ENCODE measurements at places on chromosomes 5 and 9.

DNA sequence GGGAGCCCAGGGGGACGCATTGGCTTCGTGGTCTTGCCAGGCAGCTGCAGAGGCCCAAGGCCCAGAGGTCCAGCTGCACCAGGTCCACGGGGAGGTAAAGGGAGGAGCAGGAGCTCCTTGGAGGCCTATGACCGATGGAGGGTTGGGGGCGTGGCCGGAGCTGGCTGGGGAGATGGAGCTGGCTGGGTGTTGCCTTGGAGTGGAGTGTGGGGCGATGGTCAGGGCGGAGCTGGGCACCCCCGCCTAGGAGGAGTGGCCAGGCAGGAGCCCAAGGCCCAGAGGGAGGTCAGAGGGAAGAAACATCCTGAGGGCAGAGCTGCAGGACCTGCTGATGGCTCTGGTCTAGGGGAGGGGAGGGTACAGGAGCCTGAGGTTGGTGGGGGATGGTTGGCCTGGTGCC lies 44.6 kb downstream of the KCNT1 start:
- DNase-seq, result no peak

DNA sequence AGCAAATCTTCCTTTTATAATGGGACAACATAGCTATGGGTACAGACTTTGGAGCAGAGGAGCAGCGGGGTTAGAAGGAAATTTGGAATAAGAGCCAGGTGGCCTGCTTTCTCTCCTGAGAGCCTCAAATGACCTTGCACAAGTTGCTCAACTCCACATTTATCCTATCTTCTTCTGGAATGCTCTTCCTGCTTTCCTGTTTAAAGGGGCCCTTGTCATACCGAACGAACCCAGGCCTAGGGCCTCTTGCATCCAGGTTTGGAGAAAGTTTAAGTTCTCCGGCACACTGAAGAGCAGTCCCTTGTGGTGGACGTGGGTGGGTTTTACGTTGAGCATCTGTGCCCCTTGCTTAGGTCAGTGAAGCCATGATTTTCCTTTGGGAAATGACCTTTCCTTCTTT lies 197.9 kb upstream of the NR3C1 start:
- DNase-seq, result no peak

GRCh38 chr5:22850981-22851380 lies 2.2 kb downstream of the CDH12 start:
- no peak for DNase-seq

DNA sequence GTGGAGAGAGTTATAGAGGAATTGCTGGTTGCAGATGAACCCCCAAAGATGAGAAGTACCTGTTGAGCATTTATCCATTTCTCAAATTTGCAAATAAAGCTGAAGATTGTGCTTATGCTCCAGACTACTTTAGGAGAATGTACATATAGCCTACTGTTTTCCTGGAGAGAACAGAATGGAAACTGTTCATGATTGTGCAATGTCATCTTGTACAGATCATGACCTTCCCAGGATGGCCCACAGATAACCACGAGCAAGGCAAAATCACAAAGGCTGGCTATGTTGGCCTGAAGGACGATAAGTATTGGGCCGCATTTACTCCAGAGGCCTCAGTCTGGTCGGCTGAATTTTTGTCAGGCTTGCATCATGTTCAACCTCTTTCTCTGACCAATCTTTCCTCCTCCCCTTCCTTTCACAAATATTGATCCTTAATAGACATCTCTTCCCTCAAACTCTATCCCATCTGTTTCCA lies 28.5 kb upstream of the RICTOR start:
- DNase-seq, result no peak

DNA sequence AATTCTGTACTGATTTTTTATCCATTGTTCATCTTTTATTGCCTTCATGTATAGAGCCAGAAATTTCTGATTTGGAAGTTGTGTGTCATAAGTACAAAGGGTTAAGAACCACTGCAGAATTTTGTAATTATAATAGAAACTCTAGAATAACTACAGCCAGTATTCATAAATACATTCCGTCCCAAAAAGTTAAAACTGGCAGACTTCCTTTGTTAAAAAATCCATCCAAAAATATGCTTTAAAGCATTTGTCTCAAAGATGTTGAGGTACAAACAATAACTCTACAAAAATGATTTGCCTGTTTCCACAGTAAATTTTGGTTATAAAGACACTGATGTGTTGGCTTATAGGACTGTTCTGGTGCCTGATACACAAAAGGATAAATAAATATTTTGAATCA lies 436.6 kb downstream of the DTWD2 start:
- no peak for DNase-seq

Data from GM19239 (cell line).